A549 treated with dexamethasone at 1 μM for 4 hours (cell line): ENCODE measurements at places on chromosomes 3 and 15. TPM values are rescaled to one million over a fixed set of nuclear protein-coding genes. Genes with fewer than 3 reads are reported as not detected.

Gene CYP1A2
- not detected in 5 replicates for total RNA-seq

Gene TRIM42
- total RNA-seq = not detected in 5 replicates

Gene GOLGA8J
- not detected in 5 replicates for total RNA-seq

Gene NANOGP8
- total RNA-seq = not detected in 5 replicates

Gene HIGD2B
- total RNA-seq = 0.10 TPM in 1 of 5 replicates, not detected in the others

Gene TXNRD3
- total RNA-seq = 5.6 to 8.2 TPM (median 7.3 TPM) in 5 replicates

Gene CFAP44
- 0.76 to 1.7 TPM (median 1.5 TPM) in 5 replicates for total RNA-seq

Gene FAM43A
- total RNA-seq = 11.2 to 20.4 TPM (median 19.2 TPM) in 5 replicates

Gene GUCA1C
- total RNA-seq = not detected in 5 replicates

Gene ZNF80
- total RNA-seq = 0.04 TPM in 1 of 5 replicates, not detected in the others

Gene ARHGEF26
- total RNA-seq = 10.9 to 15.3 TPM (median 12.3 TPM) in 5 replicates

Gene GALK2
- total RNA-seq = 19.1 to 23.8 TPM (median 19.9 TPM) in 5 replicates

Gene SNX22
- total RNA-seq = 0.50 to 1.3 TPM (median 0.74 TPM) in 5 replicates

Gene YEATS2
- 10.1 to 15.1 TPM (median 13.3 TPM) in 5 replicates for total RNA-seq

Gene CFAP161
- total RNA-seq = not detected in 5 replicates

Gene NCBP2
- 44.8 to 47.4 TPM (median 45.7 TPM) in 5 replicates for total RNA-seq

Gene LHFPL4
- 0.06 to 0.21 TPM (median 0.08 TPM) in 5 replicates for total RNA-seq

Gene WDR93
- 0.10 to 0.27 TPM (median 0.17 TPM) in 5 replicates for total RNA-seq

Gene CYP8B1
- total RNA-seq = not detected in 5 replicates

Gene BNC1
- 0.72 to 0.98 TPM (median 0.92 TPM) in 5 replicates for total RNA-seq
